ENCODE measurements at places on chromosomes 2 and 18.

GRCh38 chr18:75223687-75224347 is 13.2 kb downstream of the TSHZ1 start:
- DNase-seq, result no peak

GRCh38 chr18:8373486-8373885 is 235.8 kb upstream of the RAB12 start:
- DNase-seq, result no peak

DNA sequence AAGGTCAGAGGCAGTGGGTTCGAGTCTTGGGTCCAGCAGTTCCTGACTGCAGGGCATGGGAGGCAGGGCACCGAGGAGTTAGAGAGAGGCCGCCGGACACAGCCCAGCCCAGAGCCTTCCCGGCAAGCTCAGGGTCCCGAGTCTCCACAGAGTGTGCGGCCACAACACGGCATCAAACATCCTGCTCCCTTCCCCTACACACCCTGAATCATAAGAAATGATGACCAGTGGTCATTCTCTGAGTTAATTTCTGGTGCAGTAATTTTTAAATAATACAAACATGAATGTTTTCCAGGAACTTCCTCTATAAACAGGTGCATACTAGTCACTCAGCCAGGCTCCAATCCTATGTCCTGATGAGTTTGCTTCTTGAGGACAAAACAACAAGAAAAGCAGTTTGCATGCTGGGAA is 118.0 kb downstream of the PXDN start:
- no peak for DNase-seq

DNA sequence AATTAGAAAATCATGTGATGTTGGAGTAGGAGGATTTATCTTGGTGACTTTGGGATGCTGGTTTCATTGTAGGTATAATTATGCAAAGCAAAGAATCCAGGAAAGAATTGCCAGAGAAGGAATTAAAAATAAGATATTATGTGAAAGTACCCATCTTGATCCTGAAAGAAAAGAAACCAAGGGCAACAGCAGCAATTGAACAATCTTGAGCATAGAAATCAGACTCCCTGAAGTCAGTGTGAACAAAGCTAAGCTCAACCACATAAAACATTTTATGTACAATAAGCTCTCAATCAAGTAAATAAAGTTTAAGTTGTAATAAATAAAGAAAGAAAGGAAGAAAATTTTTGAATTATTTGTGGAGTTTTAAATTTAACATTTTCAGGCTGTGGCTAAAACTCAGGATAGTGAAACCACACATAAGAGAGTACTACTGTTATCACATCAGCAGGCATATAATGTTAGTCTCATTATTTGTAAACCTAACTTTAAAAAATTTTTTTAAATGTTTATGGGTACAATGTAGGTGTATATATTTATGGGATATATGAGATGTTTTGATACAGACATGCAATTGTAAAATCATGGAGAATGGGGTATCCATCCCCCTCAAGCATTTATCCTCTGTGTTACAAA is 32.8 kb upstream of the GPR55 start:
- no peak for DNase-seq

- no peak for DNase-seq
Measured at GRCh38 chr2:200658278-200658864, 72.6 kb downstream of the AOX1 start.

All from activated CD4-positive, alpha-beta T cell treated with anti-CD3 and anti-CD28 coated beads for 24 hours (primary cell).